Hepatic stellate cell (primary cell): ENCODE measurements at places on chromosomes 6 and 20.

GRCh38 chr20:60024245-60024644 lies 66.0 kb downstream of the CDH26 start:
- DNase-seq, result no peak

GRCh38 chr6:75934643-75935472 lies 137.6 kb downstream of the IMPG1 start:
- DNase-seq, result peak; percentile 66

DNA sequence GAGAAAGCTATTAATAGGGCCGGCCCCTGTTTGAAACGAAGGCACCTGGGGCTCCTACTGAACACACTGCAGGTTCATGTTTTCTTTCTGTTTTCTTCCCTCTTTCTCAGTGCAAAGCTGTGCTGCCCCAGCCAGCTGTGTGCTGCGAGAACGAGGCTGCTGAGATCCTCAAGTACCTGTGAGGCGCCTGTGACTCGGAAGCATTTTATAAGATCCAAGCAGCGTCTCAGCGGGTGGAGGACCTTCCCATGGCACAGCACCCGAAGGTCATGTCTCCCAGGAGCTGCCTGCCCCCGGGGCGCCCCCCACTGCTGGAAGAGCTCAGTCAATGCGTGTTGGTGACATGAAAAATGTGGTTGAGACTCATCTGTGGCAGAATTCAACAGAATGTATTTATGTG lies 66.3 kb downstream of the SMOC2 start:
- no peak for DNase-seq

- DNase-seq, result no peak
Observed at GRCh38 chr6:56539527-56540105, 103.1 kb downstream of the DST start.

GRCh38 chr6:9875605-9876353 lies 539.1 kb downstream of the TFAP2A start:
- no peak for DNase-seq

DNA sequence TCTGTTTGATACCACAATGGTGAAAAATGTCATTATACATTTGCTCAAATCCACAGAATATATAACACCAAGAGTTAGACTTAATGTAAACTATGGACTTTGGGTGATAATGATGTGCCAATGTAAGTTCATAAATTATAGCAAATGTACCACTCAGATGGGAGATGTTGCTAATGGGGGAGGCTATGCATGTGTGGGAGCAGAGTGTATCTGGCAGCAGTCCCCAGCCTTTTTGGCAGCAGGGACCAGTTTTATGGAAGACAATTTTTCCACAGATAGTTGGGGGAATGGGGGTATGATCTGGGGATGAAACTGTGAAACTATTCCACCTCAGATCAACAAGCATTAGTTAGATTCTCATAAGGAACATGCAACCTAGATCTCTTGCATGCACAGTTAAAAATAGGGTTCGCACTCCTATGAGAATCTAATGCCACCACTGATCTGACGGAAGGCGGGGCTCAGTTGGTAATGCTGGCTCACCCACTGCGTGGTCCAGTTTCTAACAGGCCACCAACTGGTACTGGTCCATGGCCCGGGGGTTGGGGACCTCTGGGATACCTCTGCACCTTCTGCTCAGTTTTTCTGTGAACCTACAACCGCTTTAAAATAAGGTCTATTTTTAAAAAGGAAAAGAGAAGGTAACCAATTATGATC lies 8.0 kb downstream of the HLA-DQA1 start:
- DNase-seq, result no peak

DNA sequence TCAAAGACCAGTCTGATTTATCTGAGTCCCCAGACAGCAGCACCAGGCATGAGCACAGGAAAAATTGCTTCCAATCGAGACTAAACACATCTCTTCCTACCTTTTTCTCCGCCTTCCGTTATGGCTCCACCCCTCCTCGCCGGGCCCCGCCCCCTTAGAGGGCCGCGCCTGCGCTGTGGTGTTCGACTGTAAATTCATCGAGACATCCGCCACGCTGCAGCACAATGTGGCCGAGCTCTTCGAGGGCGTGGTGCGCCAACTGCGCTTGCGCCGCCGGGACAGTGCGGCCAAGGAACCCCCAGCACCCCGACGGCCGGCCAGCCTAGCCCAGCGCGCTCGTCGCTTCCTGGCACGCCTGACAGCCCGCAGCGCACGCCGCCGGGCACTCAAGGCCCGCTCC lies 8.9 kb downstream of the REM1 start:
- no peak for DNase-seq

DNA sequence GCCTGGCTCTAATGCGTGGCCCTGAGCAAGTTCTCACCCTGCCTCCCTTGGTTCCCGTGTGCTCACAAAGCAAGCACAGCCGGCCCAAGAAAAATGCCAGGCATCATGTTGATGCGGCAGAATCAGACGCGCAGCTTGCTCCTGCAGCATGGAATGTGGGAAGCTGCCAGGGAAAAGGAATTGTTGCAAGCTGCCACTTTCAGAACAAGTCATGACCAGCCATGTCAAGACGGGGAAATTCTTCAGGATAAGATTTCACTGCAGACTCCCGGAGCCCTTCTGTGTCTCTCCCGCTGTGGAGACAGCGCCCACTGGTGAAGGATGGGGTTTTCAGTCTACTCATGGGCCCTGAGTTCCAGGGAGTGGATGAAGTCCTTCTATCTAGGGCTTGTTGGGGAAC lies 4.6 kb downstream of the DACT2 start:
- DNase-seq, result no peak

GRCh38 chr6:77425671-77426070 lies 37.6 kb downstream of the HTR1B start:
- no peak for DNase-seq

DNA sequence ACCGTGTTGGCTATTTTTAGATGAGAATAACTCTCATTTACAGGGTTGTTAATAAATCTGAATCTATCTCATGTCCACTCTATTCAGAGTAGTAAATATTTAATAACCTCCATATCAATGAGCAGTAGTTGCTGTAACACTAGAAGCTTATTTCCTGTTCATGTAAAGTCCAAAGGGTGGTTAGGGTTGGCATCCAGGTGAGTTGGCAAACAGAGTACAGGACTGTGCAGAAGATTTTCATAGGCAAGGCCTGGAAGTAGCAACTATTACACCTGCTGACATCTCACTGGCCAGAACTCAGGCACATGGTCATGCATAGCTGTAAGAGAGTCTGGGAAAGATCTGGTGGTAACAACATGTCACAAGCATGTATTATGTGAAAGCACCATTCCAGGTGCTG lies 147.5 kb downstream of the PHF3 start:
- DNase-seq, result no peak

DNA sequence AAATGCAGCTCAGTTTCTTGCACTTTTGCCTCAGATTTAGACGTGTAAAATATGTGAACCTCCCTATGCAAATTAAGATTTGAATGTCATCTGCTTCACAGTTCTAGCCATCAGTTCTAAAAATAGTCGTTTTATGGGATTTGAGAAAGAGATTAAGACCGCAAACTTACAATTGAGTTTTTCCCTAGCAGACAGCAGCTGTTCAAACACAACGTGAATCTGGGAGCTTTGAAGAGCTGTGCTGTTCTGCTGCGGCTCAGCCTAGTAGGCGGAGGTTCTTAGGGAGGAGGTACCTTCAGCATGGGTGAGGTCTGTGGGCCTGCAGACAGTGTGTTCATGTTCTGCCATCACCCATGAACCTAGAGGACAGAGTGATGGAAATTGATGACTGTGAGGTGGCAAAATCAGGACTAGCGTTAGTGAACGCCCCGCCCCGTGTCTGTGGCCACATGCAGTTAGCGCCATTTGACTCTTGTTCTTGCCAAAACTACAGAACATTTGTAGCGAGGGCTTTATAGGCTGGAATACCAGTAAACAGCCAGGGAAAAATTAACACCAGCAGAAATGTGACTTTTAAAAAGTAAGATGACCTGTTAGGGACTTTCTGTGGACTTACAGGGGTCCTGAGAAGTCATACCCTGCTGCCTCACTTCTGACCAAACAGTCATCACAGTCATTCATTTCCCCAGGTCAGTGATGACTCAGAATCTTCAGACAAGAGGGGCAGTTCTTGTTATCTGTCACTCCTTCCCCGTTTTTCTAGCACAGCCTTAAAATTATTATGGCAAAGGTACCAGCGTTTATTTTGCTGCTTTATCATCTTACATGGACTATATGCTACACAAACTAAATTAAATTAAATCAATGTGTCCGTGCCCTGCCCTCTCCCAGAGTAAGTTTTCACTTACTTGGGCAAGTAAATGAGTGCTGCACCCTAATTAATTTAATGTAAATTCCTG lies 84.3 kb upstream of the TMEM181 start:
- DNase-seq, result no peak

DNA sequence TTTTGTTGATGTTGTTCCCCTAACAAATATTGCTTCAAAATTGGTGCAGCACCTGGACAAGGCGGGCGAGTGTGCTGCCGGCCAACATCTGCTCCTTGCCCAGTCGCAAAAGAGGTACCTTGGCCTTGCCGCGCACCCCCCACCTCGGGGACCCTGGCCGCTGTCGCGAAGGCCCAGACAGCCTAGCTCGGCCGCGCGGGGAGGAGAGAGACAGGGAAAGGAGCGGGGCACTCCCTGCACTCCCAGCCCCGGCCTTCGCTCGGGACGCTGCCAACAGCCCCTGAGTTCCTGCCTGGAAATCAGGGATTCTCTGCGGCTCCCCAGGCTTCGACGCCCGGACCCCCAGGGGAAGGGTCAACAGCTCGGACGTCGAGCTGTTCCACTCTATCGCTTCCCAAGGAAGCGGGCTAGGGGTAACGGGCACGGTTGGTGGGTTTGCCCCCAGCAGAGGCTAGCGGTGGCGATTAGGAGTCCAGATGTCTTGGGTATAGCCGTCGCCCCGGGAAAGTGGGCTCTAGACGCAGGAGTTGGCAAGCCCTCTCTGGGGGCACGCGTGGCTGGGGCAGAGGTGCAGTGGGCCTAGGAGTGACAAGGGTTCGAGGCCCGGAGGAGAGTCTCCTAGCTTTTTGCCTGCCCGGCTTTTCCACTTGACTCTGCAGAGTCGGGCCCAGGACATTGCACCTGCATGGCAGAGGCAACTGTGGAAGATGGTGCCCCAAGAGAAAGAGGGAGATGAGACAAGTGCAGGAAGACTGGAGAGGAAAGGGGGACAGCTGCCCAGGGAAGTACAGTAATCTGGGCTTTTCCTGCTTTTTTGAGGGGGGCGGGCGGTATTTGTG lies 8.2 kb downstream of the POU3F2 start:
- DNase-seq, result no peak

GRCh38 chr20:43895235-43895634 lies 19.4 kb upstream of the TOX2 start:
- peak; percentile 58 for DNase-seq

DNA sequence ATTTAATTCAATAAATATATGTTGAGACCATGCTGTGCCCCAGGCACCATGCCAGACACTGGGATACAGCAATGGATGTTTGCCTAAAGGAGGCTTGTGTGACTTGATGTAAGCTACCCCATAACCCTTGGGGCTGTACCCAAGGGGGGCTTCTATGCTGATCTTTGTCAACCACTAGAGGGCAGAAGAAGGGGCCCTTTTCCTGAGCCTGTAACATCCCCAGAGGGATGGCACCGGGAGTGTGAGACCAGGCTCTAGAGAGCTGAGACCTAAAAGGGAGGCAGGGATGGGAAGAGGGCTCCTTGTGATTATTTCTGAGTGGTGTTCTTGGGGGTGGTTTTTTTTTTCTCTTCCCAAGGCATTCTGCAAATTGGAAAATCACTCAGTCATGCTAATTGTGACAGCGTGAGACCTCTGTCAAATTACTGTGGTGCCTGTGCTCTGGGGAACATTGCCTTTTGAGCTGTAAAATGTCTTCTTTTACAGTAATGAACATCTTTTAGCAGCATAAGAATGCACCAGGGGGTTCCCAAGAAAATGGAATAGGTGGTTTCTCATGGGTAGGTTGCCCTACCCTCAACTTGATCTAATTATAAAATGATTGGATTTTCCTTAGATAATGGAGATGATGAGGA lies 138.7 kb upstream of the SLC24A3 start:
- no peak for DNase-seq

- no peak for DNase-seq
Observed at GRCh38 chr20:57842720-57843119, 132.9 kb upstream of the PMEPA1 start.

DNA sequence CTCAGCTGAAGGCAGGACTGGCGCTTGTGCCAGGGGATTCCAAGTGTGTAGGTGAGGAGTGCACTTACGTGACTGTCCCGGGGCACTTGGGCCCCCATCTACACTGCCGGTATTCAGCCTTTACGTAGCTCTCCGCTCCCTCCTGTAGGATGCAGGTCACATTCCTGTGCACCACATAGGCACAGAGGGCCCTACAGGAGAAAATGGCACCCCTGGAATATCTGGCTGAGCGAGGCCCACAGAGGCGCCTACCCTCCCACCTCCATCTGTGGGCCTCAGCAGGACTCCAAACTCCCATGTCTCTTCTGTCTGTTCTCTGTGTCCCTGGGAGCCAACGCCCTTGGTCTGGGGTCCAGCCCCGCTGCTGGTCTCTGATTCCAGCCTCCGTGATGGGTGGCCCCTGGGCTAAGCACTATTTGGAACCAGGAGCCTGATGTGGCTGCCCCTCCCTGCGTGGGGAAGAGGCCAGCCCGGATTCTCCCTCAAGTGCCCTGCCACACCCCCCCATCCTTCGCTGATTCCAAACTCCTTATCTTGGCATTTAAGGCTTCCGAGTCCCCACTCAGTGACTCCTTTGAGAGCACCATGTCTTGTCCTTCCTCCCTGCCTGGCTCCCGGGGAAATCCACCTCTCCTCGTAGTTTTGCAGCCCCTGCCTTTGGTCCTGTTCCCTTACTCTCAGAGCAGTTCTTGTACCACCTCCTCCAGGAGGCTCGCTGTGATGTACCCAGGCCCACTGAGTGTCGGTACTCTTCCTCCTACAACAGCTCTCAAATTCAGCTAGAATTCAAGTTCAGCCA lies 1.5 kb downstream of the EMILIN3 start:
- DNase-seq, result no peak

DNA sequence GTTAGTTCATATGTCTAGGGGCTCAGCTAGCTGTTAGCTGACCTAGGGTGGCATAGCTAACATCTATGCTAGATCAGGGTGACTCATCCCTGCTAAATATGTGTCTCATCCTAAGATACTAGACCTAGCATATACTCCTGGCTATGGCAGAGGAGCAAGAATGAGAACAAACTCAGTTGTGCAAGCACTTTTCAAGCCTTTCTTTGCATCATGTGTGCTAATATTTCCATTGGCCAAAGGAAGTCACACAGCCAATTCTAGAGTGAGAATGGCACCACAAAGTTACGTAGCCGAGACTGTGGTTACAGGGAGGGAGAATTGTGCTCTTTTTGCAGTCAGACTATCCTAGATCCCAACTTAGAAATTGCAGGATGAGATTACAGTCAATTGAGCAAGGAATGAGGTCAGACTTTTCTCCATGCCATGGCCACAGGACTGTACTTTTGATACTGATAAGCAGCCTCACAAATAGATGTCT lies 78.7 kb downstream of the PLCB4 start:
- DNase-seq, result peak; percentile 12

DNA sequence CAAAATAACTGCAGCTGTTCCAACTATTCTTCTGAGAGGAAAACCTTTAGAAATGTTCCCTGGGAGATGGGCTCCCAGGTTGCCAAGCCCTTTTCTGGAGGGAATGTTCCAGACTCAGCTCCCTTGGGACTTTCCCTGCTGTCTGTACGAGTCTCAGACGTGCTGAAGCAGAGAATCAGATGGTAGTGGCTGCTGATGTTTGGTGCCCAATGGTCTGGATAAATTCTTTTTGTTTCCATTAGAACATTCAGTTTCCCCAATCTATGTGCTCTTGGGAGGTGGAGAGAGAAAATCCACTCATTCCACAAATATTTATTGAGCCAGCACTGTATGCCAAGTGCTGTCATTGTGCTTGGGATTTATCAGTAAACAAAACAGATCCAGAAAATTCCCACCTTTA lies 40.0 kb downstream of the SNHG17 start:
- no peak for DNase-seq
